ENCODE measurements at places on chromosomes 3 and 15. TPM values are rescaled to one million over a fixed set of nuclear protein-coding genes. Genes with fewer than 3 reads are reported as not detected.

Gene TMEM115
- 45.0 TPM for total RNA-seq

Gene ARPIN
- total RNA-seq, result 31.7 TPM

GRCh38 chr3:172059532-172059931 lies 20.2 kb downstream of the FNDC3B start:
- H3K27ac ChIP-seq, result no peak overlapping the region
- DNase-seq, result no peak
- H3K36me3 ChIP-seq, result no peaks in the 10 kb centered on the region
- peaks cover 3% of the 10 kb centered on the region for H3K4me1 ChIP-seq
- no peak overlapping the region for H3K4me3 ChIP-seq

- DNase-seq, result no peak
- H3K4me3 ChIP-seq, result no peak overlapping the region
- H3K27ac ChIP-seq, result no peak overlapping the region
Observed at GRCh38 chr3:50474717-50475116, 28.7 kb downstream of the CACNA2D2 start.

GRCh38 chr3:143221446-143221845 lies 101.9 kb downstream of the CHST2 start:
- no peak overlapping the region for H3K27ac ChIP-seq
- H3K4me1 ChIP-seq, result no peaks in the 10 kb centered on the region
- H3K4me3 ChIP-seq, result no peak overlapping the region
- no peaks in the 10 kb centered on the region for H3K36me3 ChIP-seq

DNA sequence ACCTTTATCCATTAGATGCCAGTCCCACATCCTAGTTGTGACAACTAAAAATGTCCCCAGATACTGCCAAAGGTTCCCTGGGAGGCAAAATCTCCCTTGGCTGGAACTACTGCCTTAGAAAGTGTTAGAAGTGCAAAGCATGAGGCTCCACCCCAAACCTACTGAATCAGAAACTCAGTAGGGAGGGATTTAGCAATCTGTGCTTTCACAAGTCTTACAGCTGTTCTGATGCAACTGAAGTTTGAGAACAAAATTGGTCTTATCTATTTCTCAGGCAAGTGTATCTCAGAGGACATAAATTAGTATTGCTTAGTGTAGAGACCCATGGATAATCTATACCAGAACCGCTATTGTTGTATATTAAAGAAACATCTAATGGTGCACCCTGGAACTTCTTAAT lies 70.2 kb downstream of the CLDN1 start:
- H3K27me3 ChIP-seq, result no peaks in the 10 kb centered on the region
- no peak for DNase-seq
- no peaks in the 10 kb centered on the region for H3K36me3 ChIP-seq
- H3K27ac ChIP-seq, result no peak overlapping the region
- H3K4me1 ChIP-seq, result no peaks in the 10 kb centered on the region

- H3K4me3 ChIP-seq, result no peak overlapping the region
- no peak for DNase-seq
- H3K36me3 ChIP-seq, result no peaks in the 10 kb centered on the region
Observed at GRCh38 chr3:111728566-111728935, 130.5 kb upstream of the PHLDB2 start.

DNA sequence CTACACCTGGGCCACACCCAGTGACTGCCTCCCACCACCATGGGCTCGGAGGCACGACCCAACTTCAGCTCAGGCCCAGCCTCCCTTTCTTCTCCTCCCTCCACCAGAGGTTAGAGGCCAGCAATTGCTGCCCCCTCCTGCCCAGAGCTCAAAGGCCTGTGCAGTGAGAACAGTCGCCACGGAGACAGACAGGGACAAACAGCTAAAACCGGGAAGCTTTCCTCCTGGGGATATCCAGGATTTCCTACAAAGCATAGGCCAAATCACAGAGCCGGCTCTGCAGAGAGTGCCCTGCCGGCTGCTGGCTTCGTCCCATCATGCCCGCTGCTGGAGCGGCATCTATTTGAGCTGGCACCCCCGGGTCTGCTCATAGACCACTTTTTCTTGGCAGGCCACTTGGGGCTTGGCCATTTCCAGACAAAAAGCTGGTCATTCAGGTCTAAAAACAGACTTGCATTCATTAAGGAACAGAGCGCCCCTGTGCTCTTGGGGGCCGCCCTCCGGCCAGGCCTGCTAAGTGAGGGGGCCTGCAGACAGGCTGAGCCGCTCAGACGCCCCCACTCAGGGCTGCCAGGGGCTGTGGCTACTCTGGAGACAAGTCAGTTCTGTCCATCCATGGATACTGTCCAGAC lies 17.5 kb downstream of the GRAMD2A start:
- no peaks in the 10 kb centered on the region for H3K36me3 ChIP-seq
- no peak overlapping the region for H3K27ac ChIP-seq

DNA sequence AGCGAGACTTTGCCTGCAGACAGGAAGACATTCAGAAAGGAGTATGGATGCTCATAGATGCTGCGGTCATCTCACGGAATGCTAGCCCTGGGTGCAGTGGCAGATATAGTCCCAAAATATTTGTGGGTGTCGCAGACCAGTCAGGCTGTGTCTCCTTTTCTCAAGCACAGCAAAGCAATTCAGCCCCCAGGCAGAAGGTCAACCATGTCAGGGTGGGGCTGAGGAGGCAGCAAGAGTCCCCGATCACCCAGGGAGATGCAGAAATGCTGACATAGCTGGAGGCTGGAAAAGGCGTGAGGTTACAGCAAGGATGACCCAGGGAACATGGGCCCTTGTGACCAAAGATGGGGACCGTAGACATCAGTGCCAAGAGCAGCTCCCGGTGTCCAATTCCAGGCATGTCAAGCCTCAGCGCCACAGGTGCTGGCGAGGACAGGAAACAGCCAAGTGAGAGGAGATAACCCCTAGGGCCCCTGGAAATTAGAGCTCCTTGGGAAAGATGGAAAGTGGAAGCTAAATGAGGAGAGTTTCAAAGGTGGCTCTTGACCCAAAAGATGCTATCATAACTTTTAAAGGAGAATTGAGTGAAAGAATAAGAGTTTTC lies 81.2 kb upstream of the ABHD17C start:
- H3K27me3 ChIP-seq, result no peaks in the 10 kb centered on the region
- no peak overlapping the region for H3K27ac ChIP-seq
- H3K36me3 ChIP-seq, result no peaks in the 10 kb centered on the region

DNA sequence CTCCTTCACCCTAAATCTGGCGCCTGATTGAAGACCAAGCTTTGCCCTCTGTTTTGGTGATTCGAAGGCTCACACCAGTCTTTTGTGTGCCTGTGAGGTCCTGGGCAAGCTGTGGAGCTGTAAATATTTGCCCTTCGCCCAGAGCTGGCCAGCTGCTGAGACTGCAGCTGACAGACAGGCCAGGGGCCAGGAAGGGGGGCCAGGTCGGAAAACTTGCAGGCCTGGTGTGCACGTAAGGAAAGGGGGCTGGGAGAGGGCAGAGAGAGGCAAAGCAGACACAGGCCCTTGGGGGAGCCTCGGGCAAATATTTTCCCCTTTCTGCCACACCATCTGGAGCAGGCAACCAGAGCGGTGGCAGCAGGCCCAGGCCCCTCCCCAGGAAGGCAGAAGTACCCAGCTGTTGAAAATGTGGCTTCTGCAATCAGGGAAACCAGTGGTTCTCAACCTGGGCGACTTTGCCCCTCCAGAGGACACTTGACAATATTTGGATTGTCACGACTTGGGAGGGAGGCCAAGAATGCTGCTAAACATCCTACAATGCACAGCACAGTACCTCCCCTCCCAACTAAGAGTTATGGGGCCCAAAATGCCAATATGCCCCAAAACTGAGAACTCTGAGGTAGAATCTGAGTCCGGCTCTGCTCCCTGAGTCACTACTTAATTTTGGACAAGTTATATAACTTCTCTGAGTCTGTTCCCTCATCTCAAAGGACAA lies 2.5 kb downstream of the PDZRN3 start:
- H3K4me1 ChIP-seq, result no peaks in the 10 kb centered on the region
- no peaks in the 10 kb centered on the region for H3K36me3 ChIP-seq
- no peaks in the 10 kb centered on the region for H3K27me3 ChIP-seq
- peak; percentile 49 for DNase-seq
- H3K4me3 ChIP-seq, result peak overlapping the region; percentile 44

DNA sequence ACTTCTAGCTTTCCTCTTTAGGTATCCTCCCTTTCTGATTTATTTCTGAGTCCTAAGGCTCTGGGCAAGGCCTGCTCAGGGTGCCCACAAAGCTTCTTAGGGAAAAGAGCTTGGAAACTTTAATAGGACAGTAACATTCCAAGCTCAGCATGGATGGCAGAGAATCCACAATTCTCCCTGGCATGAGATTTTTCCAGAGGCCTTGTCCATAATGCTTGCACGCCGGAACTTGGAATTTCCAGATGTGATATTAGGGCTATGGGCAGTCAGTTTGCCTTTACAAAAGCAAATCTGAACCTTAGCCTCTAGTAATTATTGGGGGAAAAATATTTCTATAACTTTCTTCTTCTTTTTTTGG lies 139.0 kb upstream of the RBMS3 start:
- no peaks in the 10 kb centered on the region for H3K27me3 ChIP-seq
- no peak for DNase-seq
- no peak overlapping the region for H3K27ac ChIP-seq
- H3K4me1 ChIP-seq, result no peaks in the 10 kb centered on the region
- H3K36me3 ChIP-seq, result no peaks in the 10 kb centered on the region

- no peak for DNase-seq
- no peaks in the 10 kb centered on the region for H3K27me3 ChIP-seq
- no peak overlapping the region for H3K27ac ChIP-seq
- H3K4me3 ChIP-seq, result no peak overlapping the region
Observed at GRCh38 chr3:153379516-153379915, 217.5 kb downstream of the RAP2B start.

Gene LYZL4
- total RNA-seq, result not detected

DNA sequence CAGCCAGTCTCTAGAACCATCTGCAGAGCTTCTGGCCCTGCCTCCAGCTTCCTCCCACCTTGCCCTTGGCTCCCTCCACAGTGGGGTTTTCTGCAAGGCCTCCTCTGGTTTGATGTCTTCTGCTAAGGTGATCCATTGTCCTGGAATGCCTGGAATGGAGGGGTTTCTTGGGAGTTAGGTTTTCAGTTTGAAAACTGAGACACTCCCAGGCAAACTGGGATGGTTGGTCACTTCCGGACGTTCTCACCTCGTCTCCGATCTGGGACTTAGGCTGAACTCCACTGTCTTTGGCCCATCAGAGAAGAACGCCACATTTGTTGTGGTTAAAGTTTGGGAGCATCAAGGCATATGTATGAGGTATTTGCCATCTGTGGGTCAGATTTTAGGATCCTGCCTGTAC lies 77.4 kb upstream of the KLHL25 start:
- no peak for DNase-seq
- H3K27me3 ChIP-seq, result no peaks in the 10 kb centered on the region
- H3K27ac ChIP-seq, result no peak overlapping the region
- no peak overlapping the region for H3K4me3 ChIP-seq

- no peak overlapping the region for H3K4me3 ChIP-seq
- no peak for DNase-seq
- H3K27me3 ChIP-seq, result no peaks in the 10 kb centered on the region
- H3K36me3 ChIP-seq, result no peaks in the 10 kb centered on the region
- H3K4me1 ChIP-seq, result no peaks in the 10 kb centered on the region
- H3K27ac ChIP-seq, result peak overlapping the region; percentile 24
Observed at GRCh38 chr3:64215103-64215502, 10.2 kb downstream of the PRICKLE2 start.

Gene ACP3
- 23.5 TPM for total RNA-seq

- no peaks in the 10 kb centered on the region for H3K27me3 ChIP-seq
- no peaks in the 10 kb centered on the region for H3K4me1 ChIP-seq
- DNase-seq, result no peak
- H3K36me3 ChIP-seq, result no peaks in the 10 kb centered on the region
- H3K27ac ChIP-seq, result no peak overlapping the region
Observed at GRCh38 chr3:141302364-141303141, 65.8 kb upstream of the ZBTB38 start.

DNA sequence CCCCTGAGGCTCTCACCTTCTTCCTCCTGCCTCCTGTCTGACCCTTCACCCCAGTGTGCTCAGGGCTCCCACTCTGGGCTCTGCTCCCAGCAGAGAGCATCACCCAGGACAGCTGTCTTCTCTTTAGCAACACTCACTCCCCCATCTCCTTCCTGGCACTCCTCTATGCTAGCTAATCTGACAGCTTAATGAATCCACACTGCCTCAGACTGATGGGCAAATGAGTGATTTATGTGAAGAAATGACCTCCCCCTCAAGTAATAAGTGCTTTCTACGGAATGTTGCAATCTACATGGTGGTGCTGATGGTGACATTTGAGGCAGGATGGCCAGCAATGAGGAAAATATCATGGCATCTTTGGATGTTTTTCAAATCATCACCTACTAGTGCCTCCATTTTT lies 83.6 kb downstream of the LSM3 start:
- H3K36me3 ChIP-seq, result no peaks in the 10 kb centered on the region
- no peak overlapping the region for H3K27ac ChIP-seq
- H3K4me1 ChIP-seq, result no peaks in the 10 kb centered on the region

DNA sequence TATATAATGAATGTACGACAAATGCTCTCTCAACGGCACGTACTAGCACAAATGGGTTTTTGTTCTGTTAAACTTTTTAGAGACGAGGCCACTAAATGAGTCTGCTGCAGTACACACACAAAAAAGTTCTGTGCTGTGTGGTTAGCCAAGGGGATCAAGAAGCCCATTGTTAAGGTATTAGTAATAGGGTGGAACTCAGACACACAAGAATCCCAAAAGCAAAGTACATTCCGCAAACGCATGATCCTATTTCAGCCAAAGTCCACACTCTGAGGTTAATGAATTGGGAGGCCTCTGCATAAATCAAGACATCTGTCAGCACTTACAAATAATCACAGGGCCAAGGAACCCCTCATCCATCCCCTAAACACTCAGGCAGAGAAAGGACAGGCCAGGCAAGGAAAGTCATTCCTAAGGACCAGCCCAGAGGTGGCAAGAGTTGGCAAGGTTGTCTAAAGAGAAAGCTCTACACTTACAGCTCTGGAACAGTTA lies 12.1 kb downstream of the OSBPL10 start:
- H3K27me3 ChIP-seq, result no peaks in the 10 kb centered on the region
- H3K4me3 ChIP-seq, result no peak overlapping the region
- no peaks in the 10 kb centered on the region for H3K36me3 ChIP-seq
- peak overlapping the region; percentile 35 for H3K27ac ChIP-seq
- peak; percentile 13 for DNase-seq

DNA sequence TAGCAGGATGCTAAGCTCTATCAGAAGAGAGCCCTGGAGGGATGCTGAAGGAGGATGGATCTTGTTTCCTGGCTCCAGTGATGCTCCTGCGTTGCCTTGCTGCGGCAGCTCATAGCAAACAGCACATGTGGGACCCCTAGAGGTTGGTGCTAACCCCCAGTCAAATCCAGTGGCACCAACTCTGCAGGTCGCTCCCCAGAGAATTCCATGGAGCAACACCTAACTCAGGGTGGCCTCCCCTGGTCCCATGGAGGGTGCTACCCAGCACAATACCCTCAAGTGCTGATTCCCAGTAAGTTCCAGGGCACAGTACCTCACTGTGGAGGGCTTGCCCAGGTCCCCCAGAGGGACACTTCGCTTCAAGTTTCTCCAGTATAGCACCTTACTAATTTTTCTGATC lies 231.2 kb downstream of the NEK10 start:
- no peak for DNase-seq
- no peak overlapping the region for H3K27ac ChIP-seq
- H3K36me3 ChIP-seq, result no peaks in the 10 kb centered on the region
- H3K4me3 ChIP-seq, result no peak overlapping the region
- H3K27me3 ChIP-seq, result no peaks in the 10 kb centered on the region
